ENCODE measurements at places on chromosomes 3 and 15. TPM values are rescaled to one million over a fixed set of nuclear protein-coding genes. Genes with fewer than 3 reads are reported as not detected.
A peak's percentile ranks its signal among the peaks of the same experiment; 100 is the strongest.

- no peak for DNase-seq
- no peaks in the 10 kb centered on the region for H3K27me3 ChIP-seq
- peaks cover 9% of the 10 kb centered on the region for H3K4me1 ChIP-seq
- H3K36me3 ChIP-seq: no peaks in the 10 kb centered on the region
These were observed 105.4 kb upstream of the TNIK start for GRCh38 chr3:171565481-171566058.

ENTPD3 gene
- not detected for total RNA-seq

DNA sequence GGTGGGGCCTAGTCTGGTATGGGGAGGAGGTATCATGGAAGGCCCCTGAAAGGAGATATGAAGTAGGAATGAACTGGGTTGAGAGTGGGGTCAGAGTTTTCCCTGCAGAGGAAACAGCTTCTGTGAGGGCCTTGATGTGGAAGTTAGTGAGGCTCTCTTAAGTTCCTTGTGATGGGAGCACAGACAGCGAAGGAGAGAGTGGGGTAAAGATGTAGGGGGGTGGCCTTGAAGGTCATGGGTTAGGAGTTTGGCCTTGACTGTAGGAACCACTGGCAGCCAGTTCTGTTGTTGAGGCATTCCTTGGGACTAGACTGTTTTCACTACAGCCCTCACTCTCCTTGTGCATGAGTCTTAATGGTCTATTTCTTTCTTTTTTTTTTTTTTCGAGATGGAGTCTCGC, 77.8 kb upstream of the NMNAT3 start:
- no peak for DNase-seq
- H3K27ac ChIP-seq: no peak overlapping the region
- H3K36me3 ChIP-seq: no peaks in the 10 kb centered on the region
- no peak overlapping the region for H3K4me3 ChIP-seq

DNA sequence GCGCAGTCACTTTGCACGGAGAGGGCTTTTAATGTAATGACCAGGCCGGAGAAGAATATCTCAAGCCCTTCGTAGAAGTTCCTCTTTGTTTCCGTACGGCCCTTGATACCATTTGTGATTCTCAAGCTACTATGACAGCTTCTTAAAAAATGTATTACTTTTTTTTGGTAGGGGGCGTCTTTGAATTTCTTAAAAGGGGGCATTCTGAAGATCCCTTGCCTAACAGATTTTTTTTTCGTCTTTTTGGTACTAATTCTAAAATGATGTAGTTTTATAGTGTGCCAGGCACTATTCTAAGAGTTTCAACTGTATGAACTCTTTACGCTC, 614.0 kb downstream of the MCTP2 start:
- H3K36me3 ChIP-seq: no peaks in the 10 kb centered on the region
- H3K4me3 ChIP-seq: no peak overlapping the region
- no peak for DNase-seq
- no peaks in the 10 kb centered on the region for H3K4me1 ChIP-seq
- peaks cover 2% of the 10 kb centered on the region for H3K27me3 ChIP-seq
- H3K27ac ChIP-seq: no peak overlapping the region

DNA sequence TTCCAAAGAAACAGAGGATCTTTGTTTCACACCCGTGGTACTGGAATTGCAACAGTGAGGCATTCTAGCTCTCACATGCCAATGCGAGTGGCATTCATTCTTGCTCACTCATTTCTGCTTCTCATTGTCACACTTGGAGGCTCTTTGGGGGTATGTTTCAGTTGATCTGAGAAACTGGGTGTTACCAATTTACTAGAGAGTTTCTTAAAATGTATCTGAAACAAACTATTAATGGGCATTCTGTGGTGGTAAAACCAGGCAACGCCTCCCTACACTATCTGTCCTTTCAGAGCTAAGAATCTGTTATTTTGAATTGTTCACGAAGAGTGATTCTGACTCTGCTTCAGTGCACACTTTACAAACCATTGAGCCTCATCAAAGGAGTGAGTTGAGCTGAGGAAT, 140.6 kb upstream of the BHLHE40 start:
- H3K27ac ChIP-seq: no peak overlapping the region
- no peaks in the 10 kb centered on the region for H3K27me3 ChIP-seq

DNA sequence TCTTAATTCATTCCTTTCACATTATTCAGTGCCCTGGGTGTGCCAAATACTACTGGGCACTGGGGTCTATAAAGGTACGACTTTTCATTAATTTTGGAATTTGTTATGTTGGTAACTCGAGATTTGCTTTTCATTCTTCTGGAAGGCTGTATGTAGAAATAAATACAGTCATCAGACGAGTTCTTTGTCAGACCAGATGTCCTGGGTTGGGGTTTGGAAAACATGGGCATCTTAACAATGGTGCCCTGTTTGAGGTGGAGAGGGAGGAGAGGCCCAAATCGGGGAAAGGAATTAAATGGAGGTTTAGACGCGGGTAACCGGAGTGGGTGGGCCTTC, 662 bp upstream of the GLCE start:
- no peaks in the 10 kb centered on the region for H3K27me3 ChIP-seq
- no peaks in the 10 kb centered on the region for H3K36me3 ChIP-seq
- H3K4me1 ChIP-seq: peaks cover 26% of the 10 kb centered on the region
- no peak for DNase-seq
- H3K4me3 ChIP-seq: peak overlapping the region; percentile 91

DNA sequence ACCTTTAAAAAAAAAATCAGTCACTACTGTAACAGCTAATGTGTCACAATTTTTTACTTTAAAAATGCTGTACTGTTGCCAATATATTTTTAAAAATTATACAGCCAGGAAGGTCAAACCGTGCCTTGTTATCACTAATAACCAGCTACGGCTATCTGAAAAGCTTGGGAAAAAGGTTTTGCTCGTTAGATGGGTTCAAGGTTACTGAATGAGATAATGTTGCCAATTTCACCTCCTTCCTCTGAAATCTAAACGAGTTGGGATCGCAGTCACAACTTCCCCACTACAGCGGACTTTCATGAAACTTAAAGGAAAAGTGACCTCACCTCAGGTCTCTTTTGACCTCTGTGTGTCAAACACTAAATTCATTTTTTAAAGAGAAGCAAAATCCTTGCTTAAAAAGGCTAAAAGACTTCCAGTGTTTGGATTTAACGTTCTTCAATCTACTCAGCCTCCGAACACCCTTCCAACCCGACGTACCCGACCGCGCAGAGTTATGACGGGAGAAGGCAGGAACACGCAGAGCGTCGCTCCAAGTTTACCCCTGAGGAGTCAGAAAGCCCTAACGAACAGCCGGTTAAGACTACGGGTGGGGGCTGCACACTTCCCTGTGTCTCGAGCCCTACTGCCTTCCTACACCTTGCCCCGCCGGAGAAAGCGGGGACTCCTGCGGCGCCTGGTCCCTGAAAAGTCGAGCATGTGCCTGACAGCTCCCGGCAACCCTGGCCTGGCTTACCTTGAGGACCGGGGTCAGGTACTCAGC, 860 bp downstream of the ATG3 start:
- H3K27me3 ChIP-seq: no peaks in the 10 kb centered on the region
- H3K36me3 ChIP-seq: peaks cover 8% of the 10 kb centered on the region
- DNase-seq: peak; percentile 60
- H3K4me3 ChIP-seq: peak overlapping the region; percentile 96

GPR149 gene
- total RNA-seq: not detected
